ENCODE measurements at places on chromosomes 5 and 9.

GRCh38 chr9:135187365-135187764 is 99.9 kb downstream of the OLFM1 start:
- H3K36me3 ChIP-seq: no peaks in the 10 kb centered on the region
- H3K27ac ChIP-seq: no peak overlapping the region
- H3K4me3 ChIP-seq: no peak overlapping the region
- H3K27me3 ChIP-seq: no peaks in the 10 kb centered on the region
- DNase-seq: no peak

- no peak overlapping the region for H3K4me3 ChIP-seq
- DNase-seq: no peak
- H3K36me3 ChIP-seq: no peaks in the 10 kb centered on the region
Observed at GRCh38 chr5:142640316-142641005, 45.4 kb downstream of the FGF1 start.

DNA sequence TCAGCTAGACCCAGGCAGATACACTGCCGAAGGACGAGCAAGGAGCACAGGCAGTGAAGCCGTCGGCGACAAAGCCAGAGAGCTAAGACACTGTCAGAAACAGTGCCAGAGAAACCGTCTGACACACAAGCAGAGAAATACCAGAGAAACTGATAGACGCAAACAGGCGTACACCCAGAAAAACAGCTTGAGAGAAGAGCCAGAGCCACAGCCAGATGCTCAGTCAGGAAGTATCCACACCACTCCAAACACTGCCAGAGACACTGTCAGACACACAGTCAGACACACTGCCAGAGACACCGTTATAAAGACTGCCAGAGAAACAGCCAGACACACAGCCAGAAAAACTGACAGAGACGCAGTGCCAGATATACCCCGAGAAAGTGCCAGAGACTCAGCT is 19.1 kb downstream of the CNTFR start:
- no peaks in the 10 kb centered on the region for H3K4me1 ChIP-seq
- H3K27me3 ChIP-seq: no peaks in the 10 kb centered on the region
- no peaks in the 10 kb centered on the region for H3K36me3 ChIP-seq
- no peak for DNase-seq

DNA sequence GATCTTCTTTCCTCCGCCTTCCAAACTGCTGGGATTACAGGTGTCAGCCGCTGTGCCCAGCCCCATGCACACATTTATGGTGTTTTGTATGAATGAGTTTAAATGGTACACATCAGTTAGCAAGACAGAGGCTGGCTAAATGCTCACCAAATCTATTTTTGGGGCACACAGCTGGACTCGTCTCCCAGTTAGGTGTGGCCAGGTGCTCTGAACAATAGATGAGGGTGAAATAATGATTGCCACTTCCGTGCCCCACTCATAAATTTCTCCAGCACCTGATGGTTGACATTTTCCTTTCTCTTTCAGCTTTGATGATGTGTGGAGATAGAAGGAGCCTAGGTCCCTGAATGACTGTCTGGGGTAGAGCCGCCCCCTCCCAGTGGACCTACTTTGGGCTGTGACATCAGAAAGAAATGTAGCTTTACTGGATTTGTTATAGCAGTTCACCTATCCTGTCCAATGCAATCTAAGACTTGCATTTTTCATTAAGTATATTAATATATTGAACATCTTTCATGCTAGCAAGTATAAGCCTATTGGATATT is 8.6 kb upstream of the RAPGEF1 start:
- DNase-seq: no peak
- no peaks in the 10 kb centered on the region for H3K4me1 ChIP-seq
- H3K4me3 ChIP-seq: no peak overlapping the region
- H3K27ac ChIP-seq: no peak overlapping the region

DNA sequence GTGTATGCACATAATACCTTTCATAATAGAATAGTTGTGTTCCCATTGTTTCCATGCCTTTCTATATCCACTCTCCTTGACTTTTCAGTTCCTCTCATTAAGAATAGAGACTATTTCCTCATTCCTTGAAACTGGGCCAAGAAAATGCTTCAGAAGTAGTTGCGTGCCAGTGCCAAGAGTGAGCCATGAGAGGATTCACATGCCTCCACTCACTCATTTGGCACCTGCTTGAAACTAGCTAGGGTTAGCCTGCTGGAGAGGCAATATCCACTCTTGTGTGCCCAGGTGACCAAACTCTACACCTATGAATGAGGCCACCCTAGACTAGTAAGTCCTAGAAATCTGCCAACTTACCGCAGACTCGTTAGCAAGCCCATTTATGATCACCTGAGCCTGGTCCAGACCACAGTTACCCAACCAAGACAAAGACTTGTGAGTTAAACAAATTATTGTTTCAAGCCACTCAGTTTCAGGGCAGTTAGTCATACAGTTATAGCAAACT is 276.3 kb downstream of the EPB41L4A start:
- no peak for DNase-seq
- no peak overlapping the region for H3K27ac ChIP-seq
- no peaks in the 10 kb centered on the region for H3K36me3 ChIP-seq
- H3K4me3 ChIP-seq: no peak overlapping the region
- H3K27me3 ChIP-seq: no peaks in the 10 kb centered on the region
- H3K4me1 ChIP-seq: peaks cover 7% of the 10 kb centered on the region

- no peaks in the 10 kb centered on the region for H3K27me3 ChIP-seq
- no peak overlapping the region for H3K4me3 ChIP-seq
- no peak for DNase-seq
- H3K4me1 ChIP-seq: no peaks in the 10 kb centered on the region
Observed at GRCh38 chr5:91211997-91212713, 171.0 kb downstream of the ARRDC3 start.

- H3K4me3 ChIP-seq: no peak overlapping the region
- no peaks in the 10 kb centered on the region for H3K27me3 ChIP-seq
- no peak for DNase-seq
- H3K27ac ChIP-seq: no peak overlapping the region
- H3K4me1 ChIP-seq: no peaks in the 10 kb centered on the region
Observed at GRCh38 chr9:99299211-99300102, 77.4 kb downstream of the SEC61B start.

DNA sequence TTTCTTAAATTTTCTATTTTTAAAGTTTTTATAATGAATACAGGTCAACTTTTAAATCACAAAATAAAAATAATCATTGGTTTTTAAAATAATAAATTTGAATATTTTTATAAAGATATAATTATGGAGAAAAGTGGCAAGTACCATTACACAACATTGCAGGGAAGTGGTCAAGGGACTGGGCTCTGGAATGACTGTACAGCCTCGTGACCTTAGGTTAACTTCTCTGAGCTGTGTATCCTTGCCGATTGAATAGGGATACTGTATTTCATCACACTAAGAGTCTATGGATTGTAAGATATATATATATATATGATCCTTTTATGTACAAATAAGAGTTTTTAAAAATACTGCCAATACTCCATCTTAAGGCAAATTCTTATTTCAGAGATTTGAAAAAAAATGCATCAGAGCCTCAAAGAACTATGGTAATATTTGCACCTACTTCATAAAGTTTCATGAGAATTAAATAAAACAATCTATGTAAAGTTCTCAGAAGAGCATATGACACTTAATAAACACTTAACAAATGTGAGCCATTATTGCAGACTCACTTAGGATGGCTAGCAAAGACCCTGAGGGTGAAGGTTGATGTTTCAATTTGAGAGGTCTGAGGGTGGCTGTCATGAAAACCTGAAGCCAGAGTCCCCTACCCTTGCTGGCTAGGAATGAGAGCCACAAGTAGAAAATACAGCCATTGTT is 136.5 kb downstream of the CCDC192 start:
- no peak overlapping the region for H3K4me3 ChIP-seq
- H3K27me3 ChIP-seq: no peaks in the 10 kb centered on the region

DNA sequence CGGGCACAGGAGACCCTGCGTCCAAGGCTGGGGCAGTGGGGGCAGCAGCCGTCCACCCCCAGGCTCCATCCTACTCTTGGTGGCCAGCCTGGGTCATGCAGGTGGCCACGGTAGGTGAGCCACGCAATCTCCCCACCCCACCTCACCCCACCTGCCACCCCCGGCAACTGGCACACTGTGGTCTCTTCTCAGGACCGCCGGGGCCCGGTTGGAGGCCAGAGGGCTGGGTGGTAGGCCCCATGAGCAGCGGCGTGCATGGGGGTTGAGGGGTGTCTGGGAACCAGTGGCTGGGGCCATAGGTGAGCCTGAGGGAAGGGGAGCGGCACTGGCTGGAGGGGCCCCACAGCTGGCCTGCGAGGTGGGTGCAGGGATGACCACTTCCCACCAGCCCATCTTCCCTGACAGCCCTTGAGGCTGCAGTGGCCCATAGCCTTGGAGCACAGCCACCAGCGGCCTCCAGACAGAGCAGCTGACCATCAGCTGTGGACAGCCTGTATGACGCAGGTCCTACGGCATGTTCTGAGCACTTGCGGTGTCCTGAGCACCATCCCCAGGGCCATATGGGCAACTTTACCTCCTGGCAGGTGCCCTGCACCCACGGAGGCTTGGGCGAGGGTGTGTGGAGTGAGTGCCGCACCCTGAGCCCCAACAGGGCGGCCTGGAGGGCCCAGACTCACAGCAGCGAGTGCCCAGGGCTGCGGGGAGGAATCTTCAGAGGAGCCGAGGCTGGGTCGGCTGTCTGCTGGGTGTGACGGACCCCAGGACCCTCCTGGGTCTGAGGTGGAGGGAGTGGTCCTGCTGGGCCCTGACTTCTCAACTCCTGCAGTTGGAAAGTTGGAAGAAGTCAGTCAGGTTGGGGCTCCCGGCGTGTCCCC is 47.4 kb downstream of the KCNT1 start:
- no peaks in the 10 kb centered on the region for H3K27me3 ChIP-seq
- H3K27ac ChIP-seq: no peak overlapping the region
- H3K36me3 ChIP-seq: no peaks in the 10 kb centered on the region
- no peak for DNase-seq
- H3K4me1 ChIP-seq: no peaks in the 10 kb centered on the region

DNA sequence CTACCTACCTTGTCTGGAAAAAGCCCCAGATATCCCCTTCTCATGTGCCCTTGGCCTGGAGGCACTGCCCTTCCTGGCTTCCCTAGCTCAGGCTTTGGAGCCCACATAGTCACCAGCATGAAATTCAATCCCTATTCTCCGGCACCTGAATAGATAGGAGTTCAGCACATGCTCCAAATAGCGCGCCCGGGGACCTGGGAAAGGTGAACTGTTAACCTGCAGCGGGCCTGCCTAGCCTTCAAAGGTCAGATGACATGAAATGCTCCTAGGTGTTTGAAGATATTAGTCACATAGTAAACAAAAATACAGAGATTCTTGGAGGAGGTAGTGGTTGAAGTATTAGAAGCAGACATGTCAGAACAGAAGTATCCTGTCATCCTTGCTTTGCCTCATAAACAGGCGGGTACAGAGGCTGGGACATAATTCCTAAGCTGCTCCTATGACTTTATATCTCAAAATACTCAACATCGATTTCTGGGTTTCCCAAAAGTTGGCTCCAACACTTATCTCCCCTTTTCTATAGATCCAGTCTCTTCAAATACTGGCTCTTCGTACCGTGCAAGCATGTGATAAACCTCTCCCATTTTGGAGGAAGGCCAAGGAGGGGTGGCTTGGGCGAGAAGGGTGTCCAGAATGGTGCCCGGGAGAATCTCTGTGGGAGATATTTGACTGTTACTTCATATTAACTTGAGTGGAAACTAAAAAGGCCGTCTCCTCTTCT is 88.0 kb upstream of the ANKH start:
- no peak overlapping the region for H3K27ac ChIP-seq
- no peak for DNase-seq
- H3K36me3 ChIP-seq: no peaks in the 10 kb centered on the region
- no peak overlapping the region for H3K4me3 ChIP-seq

DNA sequence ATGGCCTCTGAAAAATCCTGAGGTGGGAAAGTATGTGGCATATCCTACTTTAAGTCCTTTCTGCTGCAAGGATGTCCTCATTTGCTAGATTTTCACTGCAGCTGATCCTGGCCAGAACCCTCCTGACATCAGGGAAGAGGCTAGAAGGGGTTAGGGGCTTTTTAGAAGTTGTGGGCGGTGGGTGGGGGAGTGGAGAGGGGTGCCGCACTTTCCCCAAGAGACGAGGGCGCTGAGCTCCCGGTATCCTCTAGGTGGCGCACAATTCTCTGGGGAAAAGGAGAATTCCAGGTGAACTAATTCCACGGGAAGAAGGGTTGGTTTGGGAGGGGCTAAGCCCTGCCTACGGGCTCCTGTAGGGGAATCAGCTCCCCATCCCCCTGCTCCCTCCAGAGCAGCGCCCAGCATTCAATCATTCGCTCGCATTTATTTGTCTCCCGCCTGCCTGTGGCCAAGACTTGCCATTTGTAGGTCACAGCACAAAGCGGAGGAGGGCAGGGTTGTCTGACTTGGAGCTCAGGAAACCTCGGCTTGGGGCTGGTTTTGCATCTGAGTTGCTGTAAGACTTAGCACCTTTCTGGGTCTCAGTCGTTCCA is 42.9 kb upstream of the HAND1 start:
- H3K4me3 ChIP-seq: no peak overlapping the region
- peaks cover 4% of the 10 kb centered on the region for H3K4me1 ChIP-seq
- H3K27ac ChIP-seq: no peak overlapping the region
- H3K27me3 ChIP-seq: peaks cover 38% of the 10 kb centered on the region
- DNase-seq: no peak

- peaks cover 48% of the 10 kb centered on the region for H3K27me3 ChIP-seq
- no peak overlapping the region for H3K27ac ChIP-seq
- H3K4me3 ChIP-seq: no peak overlapping the region
- DNase-seq: no peak
- no peaks in the 10 kb centered on the region for H3K4me1 ChIP-seq
Observed at GRCh38 chr9:130336885-130337284, 71.3 kb downstream of the HMCN2 start.

GRCh38 chr5:119343766-119344165 is 12.1 kb upstream of the TNFAIP8 start:
- no peaks in the 10 kb centered on the region for H3K27me3 ChIP-seq
- no peak overlapping the region for H3K27ac ChIP-seq

- no peak overlapping the region for H3K27ac ChIP-seq
- H3K4me1 ChIP-seq: no peaks in the 10 kb centered on the region
- no peaks in the 10 kb centered on the region for H3K27me3 ChIP-seq
- H3K4me3 ChIP-seq: no peak overlapping the region
Observed at GRCh38 chr5:61755726-61756222, 423.7 kb downstream of the ZSWIM6 start.

DNA sequence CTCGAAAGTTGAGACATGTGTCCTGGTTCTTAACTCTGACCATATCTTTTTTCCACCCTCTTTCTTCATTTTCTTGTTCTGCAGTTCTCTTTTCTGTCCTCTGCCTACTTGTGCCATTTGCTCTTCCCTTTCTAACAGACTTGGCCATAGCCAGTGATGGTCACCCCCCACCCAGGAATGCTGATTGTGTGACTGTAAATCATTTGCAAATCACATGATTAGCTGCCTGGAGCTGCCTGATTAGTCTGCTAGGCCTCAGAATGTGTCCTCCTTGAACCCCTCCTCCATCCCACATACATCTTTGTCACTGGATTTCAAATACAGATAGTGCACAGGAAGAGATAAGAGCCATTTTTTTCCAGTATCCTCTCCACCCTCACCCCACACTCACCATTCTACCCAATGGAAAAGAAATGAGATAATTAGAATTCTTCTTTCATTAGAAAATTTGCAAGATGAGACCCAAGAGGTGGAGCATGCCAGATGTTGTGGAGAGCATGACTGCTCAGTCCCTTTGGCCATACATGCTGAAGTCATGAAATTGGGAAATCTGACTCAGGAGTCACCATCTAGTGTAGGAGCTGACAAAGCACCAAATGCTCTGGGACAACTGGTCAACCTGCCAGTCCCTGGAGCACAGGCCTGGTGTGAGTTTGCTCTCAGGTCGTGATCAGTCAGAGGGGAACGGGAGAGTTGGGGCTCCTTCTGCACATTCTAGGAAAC is 538.2 kb downstream of the CCDC171 start:
- no peaks in the 10 kb centered on the region for H3K27me3 ChIP-seq
- no peak overlapping the region for H3K4me3 ChIP-seq
- DNase-seq: no peak
- peaks cover 4% of the 10 kb centered on the region for H3K4me1 ChIP-seq
- H3K27ac ChIP-seq: no peak overlapping the region

GRCh38 chr5:144304688-144305087 is 134.0 kb downstream of the KCTD16 start:
- no peaks in the 10 kb centered on the region for H3K27me3 ChIP-seq
- H3K27ac ChIP-seq: no peak overlapping the region
- H3K36me3 ChIP-seq: no peaks in the 10 kb centered on the region
- DNase-seq: no peak
